Hematopoietic multipotent progenitor cell (in vitro differentiated cells): ENCODE measurements at places on chromosomes 3 and 15. TPM values are rescaled to one million over a fixed set of nuclear protein-coding genes. Genes with fewer than 3 reads are reported as not detected.

DNA sequence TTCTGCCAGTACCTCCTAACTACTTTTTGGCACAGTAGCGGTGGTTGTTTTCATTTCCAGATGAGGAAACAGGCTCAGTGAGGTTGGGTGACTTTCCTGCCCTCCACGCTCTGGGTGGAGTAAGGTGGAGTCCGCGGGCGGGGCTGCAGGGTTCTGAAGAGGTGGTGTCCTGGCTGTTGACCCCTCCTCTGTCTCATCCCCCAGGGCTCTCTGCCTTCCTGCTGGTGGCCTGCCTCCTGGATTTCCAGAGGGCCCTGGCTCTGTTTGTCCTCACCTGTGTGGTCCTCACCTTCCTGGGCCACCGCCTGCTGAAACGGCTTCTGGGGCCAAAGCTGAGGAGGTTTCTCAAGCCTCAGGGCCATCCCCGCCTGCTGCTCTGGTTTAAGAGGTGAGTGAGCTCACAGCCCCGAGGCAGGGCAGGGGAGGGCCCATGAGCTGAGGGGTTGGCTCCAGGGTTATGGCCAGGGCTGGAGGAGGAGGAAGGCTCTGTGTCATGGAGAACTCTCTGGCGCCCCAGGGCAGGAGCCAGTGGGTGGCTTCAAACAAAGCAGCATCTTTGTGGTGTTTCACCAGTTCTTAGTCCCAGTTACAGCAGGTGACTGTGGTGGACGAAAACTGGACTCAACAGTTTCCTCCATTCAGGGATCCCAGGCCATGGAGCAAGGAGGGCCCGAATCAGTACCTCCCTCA, 10.4 kb downstream of the SLC28A1 start:
- no peak for DNase-seq

DNA sequence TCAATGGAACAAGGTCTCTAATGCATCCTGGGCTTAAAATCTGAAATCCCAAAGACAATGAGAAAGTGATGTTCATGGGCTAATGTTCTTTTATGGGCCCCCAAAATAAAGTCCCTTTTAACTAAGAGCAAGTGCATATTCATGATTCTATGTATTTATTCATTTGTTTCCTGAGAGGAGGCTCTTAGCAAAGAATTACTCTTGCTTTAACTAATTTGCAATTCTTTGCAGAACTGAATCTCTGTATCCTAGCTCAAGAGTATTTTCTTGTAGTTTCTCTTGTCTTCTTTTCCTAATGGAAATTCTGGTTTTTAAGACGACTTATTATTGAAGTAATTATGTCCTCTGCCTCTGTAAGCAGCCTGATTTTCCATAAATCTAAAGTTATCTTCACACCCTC, 202.2 kb upstream of the TP63 start:
- DNase-seq = no peak

Gene FETUB
- not detected for total RNA-seq

- no peak for DNase-seq
Measured at GRCh38 chr3:150365132-150365604, 42.9 kb upstream of the TSC22D2 start.

Gene ASB14
- total RNA-seq = not detected

GRCh38 chr15:38479756-38480155, 25.8 kb downstream of the FAM98B start:
- DNase-seq = no peak

Gene MASP1
- under 0.01 TPM for total RNA-seq

DNA sequence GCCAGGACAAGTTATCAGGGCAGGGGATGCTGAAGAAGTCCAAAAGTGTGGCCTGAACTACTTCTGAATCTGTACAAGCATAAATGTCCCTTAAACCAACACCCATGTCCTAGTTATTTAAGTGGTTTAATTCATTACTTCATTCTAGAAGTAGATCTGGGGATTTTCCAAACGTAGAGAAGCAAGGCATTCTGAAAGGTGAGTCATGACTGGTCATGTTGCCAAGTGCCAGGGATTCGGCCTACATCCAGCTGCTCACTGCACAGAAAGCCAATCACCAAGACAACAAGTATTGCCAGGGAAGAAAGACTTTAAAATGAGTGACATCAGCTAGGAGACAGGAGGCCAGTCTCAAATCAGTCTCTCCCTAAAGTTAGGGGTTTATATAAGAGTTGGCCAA, 396.6 kb downstream of the GABRB3 start:
- DNase-seq = no peak
